Natural killer cell (primary cell): ENCODE measurements at places on chromosomes 1 and 21. TPM values are rescaled to one million over a fixed set of nuclear protein-coding genes. Genes with fewer than 3 reads are reported as not detected.

- DNase-seq: no peak
Observed at GRCh38 chr1:16048573-16049189, 5.1 kb downstream of the CLCNKB start.

- no peak for DNase-seq
Observed at GRCh38 chr1:225903623-225904022, 14.7 kb upstream of the LEFTY1 start.

DNA sequence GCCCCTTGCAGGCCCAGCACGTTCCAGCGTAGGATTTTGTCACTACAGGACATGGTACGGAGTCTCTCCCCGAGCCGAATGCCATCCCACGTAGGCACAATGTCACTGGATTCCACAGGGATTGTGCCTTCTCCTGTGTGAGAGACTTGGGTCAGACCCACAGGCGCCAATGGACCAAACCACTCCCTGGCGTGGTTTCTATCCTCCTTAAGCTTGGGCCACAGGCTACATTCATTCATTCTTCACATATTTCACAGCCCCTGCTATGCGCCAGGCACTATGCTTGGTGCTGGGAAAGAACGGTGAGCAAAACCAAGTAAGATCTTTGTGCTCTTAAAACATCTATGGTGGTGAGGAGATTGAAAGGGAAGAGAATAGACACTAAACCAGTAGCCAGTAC is 18.7 kb downstream of the CHRNB2 start:
- no peak for DNase-seq

GRCh38 chr1:97893844-97894243 is 27.0 kb downstream of the DPYD start:
- no peak for DNase-seq

- peak; percentile 24 for DNase-seq
Observed at GRCh38 chr1:40064797-40065499, 24.4 kb downstream of the CAP1 start.

DNA sequence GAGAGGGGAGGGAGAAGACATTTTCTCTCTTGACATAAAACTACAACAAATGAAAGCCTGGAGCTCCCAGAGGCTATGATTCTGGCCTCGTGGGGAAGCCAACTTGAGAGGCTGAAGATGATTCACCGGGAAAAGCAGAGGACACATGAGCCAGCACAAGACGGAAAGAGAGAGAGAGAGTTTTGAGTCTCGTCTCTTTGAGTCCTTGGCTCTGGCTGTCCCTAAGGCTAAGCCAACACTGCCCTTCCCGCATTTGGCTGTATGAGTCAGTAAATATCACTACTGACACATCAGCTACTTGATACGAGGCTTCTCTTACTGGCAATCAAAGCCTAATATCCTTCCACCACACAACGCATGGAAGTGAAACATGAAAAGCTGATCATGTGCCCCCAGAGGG is 95.5 kb downstream of the GRIK3 start:
- DNase-seq: no peak

DNA sequence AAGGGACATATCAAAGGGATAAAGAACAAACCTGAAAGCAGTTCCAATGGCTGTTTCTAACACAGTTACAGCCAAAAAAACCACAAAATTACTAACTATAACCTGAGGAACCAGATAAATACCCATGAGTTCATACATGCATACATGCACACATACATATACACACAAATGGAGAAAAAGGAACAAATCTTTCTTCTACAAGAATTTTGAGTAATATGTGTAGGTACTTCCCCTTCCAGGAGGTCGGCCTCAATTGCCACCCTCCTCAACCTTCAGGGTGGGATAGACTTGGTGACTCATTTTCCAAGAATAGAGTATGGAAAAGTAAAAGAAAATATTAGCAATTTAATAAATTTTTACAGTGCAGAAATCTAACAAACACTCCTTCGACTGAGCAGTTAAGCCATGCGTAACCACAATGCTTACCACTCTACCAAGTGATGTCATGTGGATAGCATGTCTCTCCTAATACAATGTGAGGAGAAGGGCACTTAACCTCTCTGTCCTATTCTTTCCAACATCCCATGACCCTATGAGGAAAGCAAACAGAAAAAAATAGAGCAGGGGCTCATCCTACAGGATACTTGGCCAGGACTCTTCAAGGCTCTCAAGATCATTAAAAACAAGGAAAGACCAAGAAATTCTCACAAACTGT is 243.0 kb upstream of the RUNX1 start:
- DNase-seq: no peak

DNA sequence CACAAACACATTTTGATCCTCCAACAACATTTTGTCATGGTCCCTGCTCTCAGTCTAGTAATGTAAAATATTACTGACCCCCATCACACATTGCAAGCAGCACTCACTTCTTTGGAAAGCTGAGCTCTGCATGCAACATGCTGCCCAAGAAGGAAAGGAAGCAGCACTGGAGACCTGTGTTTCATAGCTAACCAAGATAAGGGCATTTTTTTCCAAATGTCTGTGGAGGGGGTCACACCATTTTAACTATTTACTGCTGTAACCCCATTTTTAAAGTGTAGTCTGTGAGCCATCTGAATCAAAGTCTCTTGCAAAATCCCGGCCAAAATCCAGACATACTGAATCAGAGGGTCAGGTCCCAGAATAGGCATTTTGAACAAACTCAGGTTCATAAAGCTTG is 4.5 kb upstream of the RASSF5 start:
- no peak for DNase-seq

GRCh38 chr21:16084776-16085364 is 355.1 kb downstream of the USP25 start:
- DNase-seq: no peak

GRCh38 chr21:18493422-18493821 is 89.8 kb upstream of the TMPRSS15 start:
- no peak for DNase-seq

GRCh38 chr1:25664357-25665199 is 48.0 kb downstream of the MAN1C1 start:
- DNase-seq: no peak

ADGRB2 gene
- total RNA-seq: 12.8 TPM

GUCA2A gene
- not detected for total RNA-seq

CD34 gene
- 0.30 TPM for total RNA-seq

KCNJ15 gene
- total RNA-seq: 1.9 TPM

SPAG17 gene
- total RNA-seq: not detected

ARHGEF19 gene
- 18.9 TPM for total RNA-seq

FAAH gene
- 4.7 TPM for total RNA-seq

FCRL6 gene
- total RNA-seq: 309 TPM
